ENCODE measurements at places on chromosomes 4 and X. TPM values are rescaled to one million over a fixed set of nuclear protein-coding genes. Genes with fewer than 3 reads are reported as not detected.

GRCh38 chr4:179472164-179472563 is 2029.9 kb upstream of the AGA start:
- DNase-seq: no peak

The MRFAP1 gene
- polyA plus RNA-seq: 225 TPM

The GABRE gene
- 17.8 TPM for polyA plus RNA-seq

DNA sequence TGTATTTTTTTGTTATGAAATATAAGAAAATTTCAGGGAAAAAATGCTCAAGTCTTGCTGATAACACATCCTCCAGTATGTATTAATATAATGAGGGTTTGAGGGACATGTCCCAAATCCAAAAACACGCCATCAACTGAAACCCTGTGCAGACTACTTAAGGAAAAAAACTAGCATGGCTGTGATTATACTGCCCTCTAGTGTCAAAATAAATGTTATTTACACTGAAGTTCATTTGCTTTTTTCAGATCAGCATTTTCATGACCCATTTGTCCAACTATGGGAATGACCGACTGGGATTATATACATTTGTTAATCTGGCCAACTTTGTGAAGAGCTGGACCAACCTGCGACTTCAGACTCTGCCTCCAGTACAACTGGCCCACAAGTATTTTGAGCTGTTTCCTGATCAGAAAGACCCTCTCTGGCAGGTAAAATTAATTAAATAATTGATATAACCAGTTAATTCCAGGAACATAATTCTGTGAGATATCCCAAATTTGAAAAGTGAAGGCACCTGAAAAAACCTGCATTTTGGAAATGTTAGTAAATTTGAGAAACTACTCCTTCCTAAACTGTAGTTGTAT is 128.5 kb downstream of the PRSS12 start:
- DNase-seq: peak; percentile 61

The NLGN4X gene
- 2.1 TPM for polyA plus RNA-seq

DNA sequence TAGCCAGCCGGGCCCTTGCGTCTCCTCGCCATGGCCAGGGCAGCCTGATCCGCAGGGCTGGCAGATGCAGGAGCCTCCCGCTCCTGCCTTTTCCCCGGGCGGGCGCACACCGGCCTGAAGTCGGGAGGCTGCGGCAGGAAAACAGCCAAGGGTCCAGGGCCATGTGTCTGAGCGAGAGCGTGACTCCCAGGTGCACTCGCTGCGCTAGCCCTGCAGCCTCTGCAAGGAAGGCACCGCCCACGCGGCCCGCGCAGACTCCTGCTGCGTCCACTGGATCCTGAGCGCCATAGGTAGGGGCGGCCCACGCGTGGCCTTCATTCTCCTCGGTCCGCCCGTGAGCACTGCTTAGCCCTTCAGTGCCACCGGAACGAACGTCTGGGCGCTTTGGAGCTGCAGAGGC is 379.9 kb downstream of the TRAM1L1 start:
- no peak for DNase-seq

DNA sequence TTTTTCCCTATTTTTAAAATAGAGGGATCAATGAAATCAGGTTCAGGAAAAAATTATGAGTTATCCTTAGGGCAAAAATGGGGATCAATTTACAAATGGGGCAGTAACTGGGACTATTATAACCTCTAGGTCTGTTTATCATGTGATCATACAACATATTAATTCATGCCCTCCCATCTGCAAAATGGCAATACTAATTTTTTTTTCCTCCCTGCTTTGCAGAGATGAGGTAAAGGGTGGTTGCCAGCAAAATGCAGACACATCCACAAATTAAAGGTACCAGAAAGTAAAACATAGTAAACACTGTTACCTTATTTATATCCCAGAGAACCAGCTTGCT is 467 bp downstream of the HSD17B11 start:
- DNase-seq: no peak

DNA sequence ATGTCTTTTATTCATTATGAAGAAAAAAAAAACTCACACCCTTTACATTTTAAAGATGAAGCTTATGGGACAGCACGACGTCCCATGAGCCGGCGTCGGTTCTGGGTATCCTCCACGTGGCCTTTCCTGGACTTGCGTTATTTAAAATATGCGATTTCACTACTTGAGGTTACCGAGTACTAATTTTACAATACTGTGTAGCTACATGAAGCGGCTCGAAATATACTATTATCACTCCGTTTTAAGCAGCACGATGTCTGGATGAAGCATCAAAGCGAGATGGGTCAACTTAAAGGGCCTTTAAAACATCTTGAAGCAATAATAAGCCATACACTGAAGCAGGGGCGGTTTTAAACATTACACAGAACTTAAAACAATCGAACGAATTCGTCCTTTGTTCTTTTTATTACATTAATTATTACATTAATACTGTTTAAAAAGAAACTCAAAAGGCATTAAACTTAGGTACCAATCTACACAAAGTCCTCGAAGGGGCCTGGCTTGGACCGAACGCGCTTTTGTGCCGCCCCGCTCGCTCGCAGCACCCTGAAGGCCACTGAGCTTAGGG is 1.4 kb upstream of the KLF3 start:
- DNase-seq: no peak

DNA sequence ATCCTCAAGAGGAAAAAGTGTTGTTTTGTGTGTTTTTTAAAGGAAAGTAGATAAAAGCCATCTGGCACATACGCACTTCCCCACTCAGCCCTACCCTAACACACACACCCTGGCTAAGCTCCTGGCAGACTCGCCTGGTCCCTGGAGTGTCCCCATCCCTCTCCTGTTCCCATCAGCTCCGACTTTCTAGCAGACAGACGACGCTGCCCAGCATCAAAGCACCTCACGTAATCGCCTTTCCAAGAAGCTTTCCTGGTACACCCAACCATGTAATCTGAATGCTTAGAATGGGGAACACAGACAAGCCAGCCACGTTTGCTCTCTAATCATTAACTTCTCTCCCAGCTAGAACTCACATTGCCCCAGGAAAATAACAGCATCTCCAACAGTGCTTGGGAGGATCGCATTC is 116.2 kb downstream of the AFAP1 start:
- DNase-seq: peak; percentile 64

The MTTP gene
- polyA plus RNA-seq: 40.1 TPM

GRCh38 chr4:151627491-151627890 is 133.3 kb downstream of the GATB start:
- no peak for DNase-seq

The SLC35A2 gene
- 95.9 TPM for polyA plus RNA-seq

GRCh38 chr4:78971776-78972175 is 32.5 kb upstream of the PAQR3 start:
- DNase-seq: no peak

The DCAF12L1 gene
- polyA plus RNA-seq: 0.05 TPM

DNA sequence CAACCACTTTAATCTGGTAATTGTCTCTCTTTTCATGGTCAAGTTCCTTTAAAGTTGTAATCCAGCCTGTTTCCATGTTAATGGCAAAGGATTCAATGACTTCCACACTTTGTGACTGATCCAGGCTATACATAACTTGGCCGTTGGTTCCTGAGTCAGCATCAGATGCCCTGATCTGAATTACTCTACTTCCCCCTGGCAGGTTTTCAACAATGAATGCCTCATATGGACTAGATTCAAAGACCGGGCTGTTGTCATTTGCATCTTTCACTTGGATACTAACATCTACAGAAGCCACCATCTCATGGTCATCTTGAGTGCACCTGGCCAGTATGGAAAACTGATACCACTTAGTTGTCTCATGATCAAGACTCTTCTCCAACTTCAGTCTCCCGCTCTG is 62.6 kb upstream of the MTNR1A start:
- DNase-seq: no peak

GRCh38 chr4:39324446-39324845 is 41.7 kb downstream of the RFC1 start:
- DNase-seq: no peak

The PTCHD1 gene
- polyA plus RNA-seq: 3.4 TPM

DNA sequence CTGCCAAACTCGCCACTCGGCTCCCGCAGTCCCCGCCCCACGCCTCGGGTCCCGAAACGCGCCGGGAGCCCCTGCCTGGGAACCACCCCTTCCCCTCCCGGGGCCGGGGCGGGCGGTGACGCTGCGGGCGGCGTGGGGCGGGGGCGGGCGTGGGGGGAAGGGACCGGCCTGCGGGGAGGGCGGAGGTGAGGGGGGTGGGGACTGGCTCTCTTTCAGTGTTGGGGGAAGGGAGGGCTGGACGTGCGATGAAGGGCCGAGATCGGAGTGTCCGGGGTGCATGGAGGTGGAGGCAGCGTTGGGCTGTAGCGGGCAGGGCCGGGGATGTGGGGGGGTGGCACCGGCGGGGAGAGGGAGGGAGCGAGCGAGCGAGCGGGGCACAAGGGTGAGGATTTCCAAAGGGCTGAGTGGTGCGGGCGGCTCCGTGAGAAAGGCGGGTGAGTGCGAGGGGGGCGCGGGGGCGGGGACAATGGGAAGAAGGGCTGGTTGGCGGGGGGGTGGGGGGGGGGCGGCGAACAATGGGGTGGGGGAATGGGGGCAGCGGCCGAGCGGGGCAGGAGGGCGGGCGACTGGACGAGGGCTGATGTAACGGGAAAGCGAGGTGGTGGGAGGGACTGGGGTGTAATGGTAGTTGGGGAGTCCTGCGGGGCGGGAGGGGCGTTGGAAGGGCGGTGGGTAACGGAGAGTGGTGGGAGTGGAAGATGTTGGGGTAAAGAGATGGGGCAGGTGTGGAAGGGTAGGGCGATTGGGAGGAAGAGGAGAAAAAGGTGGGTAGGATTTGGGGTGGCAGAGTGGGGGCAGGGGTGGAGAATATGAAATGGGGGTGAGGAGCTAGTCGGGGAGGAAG is 578 bp downstream of the DCUN1D4 start:
- DNase-seq: peak; percentile 76

DNA sequence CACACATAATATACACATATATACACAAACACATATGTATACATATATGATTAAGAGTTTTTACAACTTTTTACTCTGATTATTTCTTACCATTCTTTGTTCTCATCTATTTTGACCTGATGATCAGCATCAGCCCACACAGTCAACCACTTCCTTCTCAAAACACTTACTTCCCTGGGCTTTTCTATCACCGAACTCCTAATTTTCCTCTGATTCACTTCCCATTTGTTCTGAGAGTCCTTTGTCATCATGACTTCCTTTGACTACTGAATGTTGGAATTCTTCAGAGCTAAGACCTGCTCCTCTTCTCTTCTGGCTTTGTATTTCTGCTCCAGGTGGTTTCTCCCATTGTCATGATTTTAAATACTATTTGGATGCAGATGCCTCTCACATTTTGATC is 209.5 kb upstream of the AFF2 start:
- no peak for DNase-seq

- DNase-seq: no peak
These were observed 11.8 kb downstream of the DGKQ start for GRCh38 chr4:961351-962230.

DNA sequence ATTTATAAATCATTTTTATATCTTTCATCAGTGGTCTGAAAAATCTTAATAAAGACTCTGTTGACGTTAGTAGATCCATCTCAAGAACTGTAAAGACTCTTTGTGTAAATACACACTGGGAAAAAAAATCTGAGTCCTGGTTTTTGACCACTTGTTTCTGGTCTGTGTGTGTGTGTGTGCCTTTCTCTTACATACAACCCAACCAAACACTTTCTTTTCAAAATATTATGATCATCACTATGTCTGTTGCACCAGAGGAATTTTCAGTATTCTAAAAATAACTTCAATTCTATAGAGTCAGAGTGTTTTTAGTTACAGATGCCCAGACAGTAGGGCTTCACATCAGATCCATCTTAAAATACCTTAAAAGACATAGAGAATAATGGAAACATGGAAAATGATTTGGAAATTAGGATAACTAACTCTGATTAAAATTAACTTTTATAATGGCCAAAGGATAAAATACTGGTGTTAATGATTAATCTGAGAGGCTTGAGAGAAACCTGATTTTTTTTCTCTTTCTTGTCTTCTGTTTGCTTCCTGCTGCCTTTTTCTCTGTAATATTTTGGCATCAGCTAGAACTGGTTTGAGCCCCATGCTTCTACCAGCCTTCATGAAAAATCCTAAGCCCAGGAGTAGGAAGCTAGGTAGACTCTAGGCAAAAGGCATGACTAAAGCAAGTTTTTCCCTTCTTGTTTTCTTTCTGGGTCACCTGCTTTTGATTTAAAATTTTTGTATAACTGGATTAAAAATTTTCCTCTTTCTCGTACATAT is 99.7 kb downstream of the ATXN3L start:
- no peak for DNase-seq

The VSIG4 gene
- polyA plus RNA-seq: 3.2 TPM

DNA sequence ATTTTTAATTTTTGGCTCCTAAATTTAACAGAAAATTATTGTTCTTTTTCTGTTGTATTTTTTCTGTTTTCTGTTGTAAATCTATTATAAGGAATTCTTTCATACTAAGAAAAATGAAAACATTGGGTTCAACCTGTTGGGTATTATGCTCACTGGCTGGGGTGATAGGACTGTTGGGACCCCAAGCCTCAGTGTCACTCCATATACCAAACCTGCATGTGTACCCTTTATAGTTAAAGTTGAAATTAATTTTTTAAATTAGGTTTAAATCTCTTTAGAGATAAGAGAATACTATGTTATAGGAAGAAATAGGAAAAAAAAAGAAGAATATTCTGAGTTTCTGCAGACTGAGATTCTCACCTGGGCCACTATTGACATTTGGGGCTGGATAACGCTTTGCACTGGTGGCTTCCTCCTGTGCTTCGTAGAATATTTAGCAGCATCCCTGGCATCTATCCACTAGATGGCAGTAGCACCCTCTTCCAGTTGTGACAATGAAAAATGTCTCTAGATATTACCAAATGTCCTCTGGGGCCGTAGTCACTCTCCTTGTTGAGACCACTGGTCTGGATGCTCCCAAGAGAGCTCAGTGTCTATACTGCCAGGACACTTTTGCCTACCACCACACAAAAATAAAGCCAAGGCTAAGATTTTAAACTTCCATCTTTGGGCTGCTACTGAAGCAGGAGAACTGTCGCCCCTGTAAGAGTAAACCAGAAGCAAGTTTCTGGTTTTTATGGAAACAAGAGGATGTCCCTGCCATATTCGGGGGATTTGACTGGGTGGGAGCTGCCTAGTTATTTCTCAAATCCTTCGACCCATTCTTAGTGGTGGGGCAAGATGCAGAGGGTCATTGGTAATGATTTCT is 22.4 kb upstream of the CLTRN start:
- peak; percentile 84 for DNase-seq

The SMIM31 gene
- 0.51 TPM for polyA plus RNA-seq

The CTAG1B gene
- polyA plus RNA-seq: not detected

The L1CAM gene
- polyA plus RNA-seq: 0.40 TPM

- DNase-seq: no peak
These were observed 1235.0 kb upstream of the TENM3 start for GRCh38 chr4:181008164-181008563.

The TMPRSS11F gene
- 0.50 TPM for polyA plus RNA-seq

The BEX3 gene
- polyA plus RNA-seq: 616 TPM

- DNase-seq: no peak
These were observed 23.8 kb upstream of the ADH7 start for GRCh38 chr4:99458911-99459447.

GRCh38 chr4:39846120-39846519 is 131.6 kb downstream of the PDS5A start:
- DNase-seq: no peak

Measured in hepatocyte (in vitro differentiated cells).